ENCODE measurements at places on chromosomes 5 and 9. TPM values are rescaled to one million over a fixed set of nuclear protein-coding genes. Genes with fewer than 3 reads are reported as not detected.

DNA sequence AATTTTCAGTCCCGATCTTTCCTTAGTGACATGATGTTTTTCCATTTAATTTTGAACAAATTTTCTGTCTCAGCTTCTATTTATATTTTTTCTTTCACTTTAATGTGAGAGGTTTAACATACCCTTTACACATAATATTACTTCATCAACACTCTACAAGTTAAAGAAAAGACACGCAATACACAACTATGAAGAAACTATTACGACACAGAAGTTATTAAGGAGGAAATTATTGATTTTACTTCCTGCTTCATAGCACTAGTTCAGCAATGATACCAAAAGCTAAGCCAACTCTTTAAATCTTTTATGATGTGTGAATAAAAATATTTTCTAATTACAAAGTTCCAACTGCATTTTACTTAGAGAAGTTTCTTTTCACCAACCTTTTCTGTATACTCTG is 432.3 kb upstream of the DAB2 start:
- ATAC-seq = no peak

DNA sequence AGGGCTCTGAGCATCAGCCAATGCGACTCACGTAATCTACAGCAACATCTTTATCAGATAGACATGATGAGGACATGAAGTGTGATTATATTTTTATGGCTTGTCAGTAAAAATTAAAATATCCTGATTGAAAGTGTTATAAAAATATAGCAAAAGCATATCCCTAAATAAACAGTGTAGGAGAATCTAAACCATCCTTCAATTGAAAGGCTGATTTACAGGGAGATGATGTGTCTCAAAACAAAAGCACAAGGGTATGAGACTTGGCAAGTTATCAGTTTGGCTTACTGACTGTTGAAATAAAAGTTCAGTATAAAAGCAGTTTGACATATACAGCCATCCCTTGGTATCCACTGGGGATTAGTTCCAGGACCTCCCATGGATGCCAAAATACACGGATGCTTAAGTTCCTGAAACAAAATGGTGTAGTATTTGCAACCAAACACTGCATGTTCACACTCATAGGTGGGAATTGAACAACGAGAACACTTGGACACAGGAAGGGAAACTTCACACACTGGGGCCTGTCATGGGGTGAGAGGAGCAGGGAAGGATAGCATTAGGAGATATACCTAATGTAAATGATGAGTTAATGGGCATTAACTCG is 149.9 kb upstream of the MAP1B start:
- ATAC-seq = no peak

GRCh38 chr9:18314316-18314715 is 159.6 kb upstream of the ADAMTSL1 start:
- no peak for ATAC-seq

DNA sequence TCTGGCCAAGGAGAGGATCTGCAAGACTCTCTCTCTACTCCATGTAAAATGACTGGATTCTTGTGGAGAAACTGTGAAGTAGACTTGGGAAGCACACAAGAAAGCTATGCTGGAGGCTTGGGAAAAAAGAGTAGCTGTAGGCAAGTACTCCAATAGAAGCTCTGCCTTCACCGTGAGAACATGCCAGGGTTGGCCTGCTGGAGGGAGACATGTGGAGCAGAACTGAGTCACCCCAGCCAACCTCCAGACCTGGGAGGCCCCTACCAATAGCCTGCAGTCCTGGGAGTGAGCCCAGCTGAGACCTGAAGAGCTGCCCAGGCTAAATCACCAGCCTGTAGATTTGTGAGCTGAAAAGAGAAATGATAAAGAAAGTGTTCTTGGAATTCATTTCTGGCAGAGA is 66.6 kb downstream of the DEPDC1B start:
- ATAC-seq = no peak

GRCh38 chr9:138051586-138052321 is 174.2 kb downstream of the CACNA1B start:
- no peak for ATAC-seq

DNA sequence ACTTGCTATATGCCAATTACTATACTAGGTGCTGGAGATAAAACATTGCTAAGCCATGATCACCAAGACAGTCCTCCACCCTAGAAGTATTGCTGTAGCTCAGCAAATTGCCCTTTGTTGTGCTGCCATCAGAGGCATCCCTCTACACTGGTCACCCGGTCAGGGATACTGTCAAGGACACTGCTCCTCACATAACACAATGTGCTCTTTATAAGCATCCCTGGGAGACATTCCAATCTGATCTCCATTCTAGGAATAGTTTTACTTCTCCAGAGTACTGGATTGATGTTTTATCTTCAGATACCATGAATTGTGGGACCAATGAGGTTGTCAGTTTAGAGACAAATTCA is 10.4 kb upstream of the DNAJA1 start:
- ATAC-seq = no peak

DNA sequence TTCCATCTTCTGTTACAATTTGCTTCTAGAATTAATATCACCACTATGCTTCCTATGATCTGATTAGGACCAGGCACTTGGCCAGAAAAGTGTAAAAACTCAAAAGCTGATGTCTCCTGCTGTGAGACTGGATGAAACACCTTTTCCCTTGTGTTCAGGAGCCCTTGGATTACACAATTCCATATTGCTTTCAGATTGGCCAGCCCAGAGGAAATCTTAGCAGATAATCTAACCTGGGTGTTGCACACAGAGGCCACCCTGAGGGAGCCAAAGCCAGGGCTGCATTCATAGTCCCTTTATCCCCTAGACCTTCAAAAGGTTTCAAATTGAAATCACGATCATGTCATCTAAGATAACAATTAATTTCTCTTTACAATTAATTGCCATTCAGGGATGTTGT is 94.1 kb upstream of the SELENOP start:
- no peak for ATAC-seq

DNA sequence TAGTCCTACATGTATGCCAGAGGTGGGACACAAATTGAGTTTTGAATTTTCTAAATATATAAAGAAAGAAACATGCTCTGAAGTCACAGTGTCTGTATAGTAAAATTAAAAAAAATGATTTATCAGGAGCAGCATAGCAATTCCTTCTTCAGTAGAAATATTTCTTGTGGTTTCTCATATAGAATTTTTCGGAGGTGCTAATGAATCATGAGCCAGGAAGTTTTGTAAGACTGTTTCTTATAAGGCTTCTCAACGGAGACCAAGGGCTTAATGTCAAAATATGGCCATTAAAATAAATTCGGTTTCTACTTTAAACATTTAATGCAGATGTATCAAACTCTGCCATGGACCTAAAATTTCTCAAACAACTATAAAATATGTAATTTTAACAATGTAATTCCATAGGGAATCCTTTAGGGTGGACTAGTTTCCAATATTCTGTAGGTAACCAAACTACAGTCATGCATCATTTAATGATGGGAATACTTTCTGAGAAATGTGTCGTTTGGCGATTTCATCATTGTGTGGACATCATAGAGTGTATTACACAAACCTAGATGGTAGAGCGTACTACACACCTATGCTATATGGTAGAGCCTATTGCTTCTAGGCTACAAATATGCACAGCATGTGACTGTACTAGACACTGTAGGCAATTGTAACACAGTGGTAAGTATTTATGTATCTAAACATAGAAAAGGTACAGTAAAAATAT is 66.3 kb downstream of the ANKRD55 start:
- no peak for ATAC-seq

DNA sequence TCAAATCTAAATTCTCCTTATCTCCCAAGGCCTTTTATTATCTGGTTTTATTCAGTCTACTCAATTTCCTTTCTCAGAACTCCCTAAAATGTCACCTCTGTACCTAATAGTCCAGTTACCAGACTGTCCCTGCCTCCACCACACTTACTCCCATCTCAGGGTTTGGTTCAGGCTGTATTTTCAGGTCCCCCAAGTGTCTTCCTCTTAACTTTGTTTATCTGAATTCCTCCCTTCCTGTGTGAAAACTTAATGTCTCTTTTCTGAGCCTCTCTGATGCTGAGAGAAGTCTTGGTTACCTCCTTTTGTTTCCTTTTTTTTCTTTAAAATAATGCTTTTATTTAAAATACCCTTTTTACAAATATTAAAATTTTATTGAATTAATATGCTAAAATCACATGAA is 133.4 kb downstream of the PAM start:
- ATAC-seq = no peak

The FGFR4 gene
- 7.4 TPM for total RNA-seq

The ZNF79 gene
- total RNA-seq = 14.0 TPM

The ZNF658 gene
- 8.2 TPM for total RNA-seq
